ENCODE measurements at places on chromosomes 3 and 15.

DNA sequence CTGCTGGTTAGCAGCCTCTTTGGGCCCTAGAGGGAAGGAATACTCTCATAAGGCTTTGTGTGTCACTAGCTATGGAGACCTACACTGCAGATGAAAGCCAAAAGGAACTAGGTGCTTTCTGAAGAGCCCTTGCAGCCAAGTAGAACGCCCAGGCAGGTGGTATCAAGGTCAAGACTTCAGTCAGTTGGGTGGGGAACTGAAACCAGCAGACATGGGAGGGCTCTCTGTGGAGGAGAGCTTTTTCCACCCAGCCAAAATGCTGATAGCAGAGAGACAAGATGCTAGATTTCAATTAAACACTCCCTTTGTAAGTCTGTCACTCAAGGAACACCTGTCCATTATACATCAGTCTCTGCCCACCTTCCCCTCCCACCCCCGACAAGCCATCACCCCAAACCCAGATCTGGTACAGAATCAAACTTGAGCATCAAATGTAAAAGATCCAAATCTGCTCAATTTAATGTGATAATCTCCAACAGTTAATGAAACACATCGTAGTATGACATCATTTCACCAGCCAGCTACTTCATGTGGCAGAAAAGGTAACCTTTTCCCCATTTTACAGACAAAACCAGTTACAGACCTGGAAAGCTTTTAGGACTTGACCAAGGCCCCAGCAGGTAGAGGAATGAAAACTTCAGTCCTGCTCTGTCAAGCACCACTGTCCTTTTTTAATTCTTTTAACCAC, 14.6 kb downstream of the MRPS25 start:
- no peak for DNase-seq

DNA sequence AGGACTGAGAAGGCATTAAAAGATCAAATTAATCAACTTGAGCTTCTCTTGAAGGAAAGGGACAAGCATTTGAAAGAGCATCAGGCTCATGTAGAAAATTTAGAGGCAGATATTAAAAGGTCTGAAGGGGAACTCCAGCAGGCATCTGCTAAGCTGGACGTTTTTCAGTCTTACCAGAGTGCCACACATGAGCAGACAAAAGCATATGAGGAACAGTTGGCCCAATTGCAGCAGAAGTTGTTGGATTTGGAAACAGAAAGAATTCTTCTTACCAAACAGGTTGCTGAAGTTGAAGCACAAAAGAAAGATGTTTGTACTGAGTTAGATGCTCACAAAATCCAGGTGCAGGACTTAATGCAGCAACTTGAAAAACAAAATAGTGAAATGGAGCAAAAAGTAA, 149.7 kb upstream of the LRRFIP2 start:
- DNase-seq: no peak

DNA sequence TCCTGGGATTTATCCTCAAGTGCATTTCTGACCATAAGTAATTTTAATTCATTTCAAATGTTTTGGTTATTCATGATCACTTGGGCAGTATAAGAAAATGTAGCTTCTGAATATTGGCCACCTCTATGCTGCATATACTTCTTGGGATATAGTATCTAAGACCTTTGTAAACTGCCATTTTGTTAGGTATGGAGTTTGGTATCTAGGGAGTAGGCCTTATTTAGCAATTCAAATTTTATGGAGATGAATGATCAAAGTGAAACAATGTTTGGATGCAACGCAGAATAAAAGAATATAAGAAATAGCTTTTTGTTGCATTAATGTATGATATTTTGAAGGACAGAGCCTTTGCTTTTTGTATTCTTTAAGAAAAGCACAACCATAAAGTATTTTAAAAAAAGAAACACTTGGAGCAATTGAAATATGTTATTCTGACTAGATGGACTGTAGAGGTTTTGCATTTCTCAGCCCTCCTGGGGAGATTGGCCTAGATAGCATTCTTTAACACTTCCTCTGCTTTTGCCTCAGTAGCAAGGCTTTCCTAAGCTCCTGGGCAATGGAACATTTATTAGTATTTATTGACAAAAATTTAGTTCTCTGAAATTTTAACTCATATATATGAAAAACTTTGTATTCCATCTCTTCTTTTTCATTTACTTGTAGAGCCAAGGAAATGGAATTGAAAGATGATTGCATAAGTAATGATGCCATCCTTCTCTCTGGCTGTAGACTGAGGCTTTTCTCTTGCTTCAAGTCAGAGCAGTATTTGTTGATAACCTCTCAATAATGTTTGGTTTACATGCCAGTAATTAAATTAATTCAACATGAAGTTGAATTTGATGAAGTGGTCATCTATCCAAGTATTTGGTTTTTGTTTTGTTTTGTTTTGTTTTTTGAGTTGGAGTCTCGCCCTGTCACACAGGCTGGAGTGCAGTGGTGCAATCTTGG, 61.8 kb upstream of the UTS2B start:
- DNase-seq: no peak

- DNase-seq: peak; percentile 33
Measured at GRCh38 chr15:38059665-38060064, 125.2 kb downstream of the TMCO5A start.

DNA sequence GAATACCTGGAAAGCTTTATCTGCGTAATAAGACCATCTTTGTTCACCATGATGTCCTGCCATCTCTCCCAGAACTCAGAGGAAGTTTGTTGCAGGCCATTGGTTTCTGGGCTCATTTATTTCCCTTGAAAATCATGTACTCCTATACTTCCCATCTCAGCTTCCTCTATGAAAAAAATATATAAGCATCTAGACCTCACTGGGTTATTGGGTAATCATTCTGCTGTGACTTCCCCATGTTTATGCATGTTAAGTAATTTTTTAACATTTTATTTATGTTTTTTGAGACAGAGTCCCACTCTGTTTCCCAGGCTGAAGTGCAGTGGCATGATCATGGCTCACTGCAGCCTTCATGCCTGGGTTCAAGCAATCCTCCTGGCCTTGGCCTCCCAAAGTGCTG, 184.5 kb downstream of the ZPLD1 start:
- no peak for DNase-seq

GRCh38 chr3:142272200-142272891, 47.0 kb upstream of the GK5 start:
- DNase-seq: peak; percentile 76

- DNase-seq: no peak
Measured at GRCh38 chr3:4615750-4616149, 122.6 kb downstream of the ITPR1 start.

DNA sequence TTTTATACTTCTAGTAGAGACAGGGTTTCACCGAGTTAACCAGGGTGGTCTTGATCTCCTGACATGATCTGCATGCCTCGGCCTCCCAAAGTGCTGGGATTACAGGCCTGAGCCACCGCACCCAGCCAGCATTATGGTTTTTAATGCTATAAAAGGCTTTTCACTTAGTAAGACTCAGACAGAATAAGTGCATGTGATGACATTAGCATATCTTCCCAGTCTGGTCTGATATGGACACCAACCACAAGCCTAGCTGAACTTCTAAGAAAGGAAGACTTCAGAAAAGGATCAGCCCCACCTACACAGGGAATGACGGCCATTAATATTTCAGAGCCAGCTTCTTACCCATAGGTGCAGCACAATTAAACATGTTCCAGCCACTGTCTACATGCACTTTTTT, 27.0 kb downstream of the GRK7 start:
- no peak for DNase-seq

GRCh38 chr3:100087198-100087597, 27.1 kb downstream of the FILIP1L start:
- peak; percentile 50 for DNase-seq

DNA sequence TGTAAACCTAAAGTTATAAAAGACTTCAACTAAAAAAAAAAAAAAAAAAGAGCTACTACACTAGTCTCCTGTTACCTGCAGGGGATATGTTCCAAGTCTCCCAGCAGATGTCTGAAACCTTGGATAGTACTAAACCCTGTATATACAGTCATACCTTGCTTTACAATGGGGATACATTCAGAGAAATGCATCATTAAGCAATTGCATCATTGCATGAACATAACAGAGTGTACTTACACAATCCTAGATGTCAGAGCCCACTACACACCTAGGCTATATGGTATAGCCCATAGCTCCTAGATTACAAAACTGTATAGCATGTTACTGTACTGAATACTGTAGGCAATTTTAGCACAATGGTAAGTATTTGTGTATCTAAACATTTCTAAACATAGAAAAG, 119.1 kb downstream of the GMPS start:
- no peak for DNase-seq

DNA sequence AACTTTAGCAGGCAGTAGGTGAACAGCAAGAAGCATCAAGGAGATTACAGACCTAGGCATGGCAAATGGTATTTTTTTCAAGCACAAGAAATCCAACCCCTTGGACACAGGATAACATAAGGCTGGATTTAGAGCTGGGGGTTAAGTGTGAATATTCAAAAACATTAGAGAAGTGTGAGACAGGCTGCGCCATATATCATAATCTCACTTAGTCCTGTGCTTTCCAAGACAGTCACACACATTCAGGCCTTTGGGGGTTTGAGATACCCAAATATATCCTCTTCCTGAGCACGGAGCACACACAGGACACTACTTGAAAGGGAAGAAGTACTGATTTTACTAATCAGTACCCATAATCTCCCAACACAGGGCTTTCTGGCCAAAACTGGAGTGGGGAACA, 83.0 kb upstream of the CLDN18 start:
- DNase-seq: no peak

DNA sequence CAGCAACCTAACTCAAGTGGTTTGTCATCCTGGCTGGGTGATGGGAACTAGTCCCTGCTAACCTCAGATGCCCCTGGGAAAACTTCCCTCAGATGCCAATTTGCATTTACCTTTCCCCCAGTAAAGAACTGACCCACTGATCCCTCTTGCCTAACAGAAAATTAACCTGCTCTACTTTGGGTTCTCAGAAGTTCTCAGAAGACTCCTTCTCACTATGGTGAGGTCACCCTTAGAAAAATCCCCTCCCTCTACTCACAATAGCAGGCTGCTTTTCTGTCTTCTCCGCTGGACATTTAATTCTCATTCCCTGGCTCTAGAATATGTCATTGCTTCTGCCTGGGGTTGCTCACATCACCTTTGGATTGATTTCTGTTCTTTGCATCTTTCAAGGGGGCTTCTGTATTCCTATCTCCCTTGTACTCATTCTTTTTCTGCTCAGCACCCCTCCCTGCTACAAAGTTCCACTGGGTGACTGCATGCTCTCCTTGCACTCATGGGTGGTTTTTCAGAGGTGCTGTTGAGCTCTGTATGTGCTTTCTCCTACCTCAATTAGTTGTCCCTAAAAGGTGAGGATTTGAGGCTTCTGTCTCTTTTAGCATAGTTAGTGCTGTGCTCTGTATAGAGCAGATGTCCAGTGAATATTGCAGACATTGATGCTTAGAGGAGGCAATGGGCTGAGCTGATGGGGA, 869 bp downstream of the PLA1A start:
- no peak for DNase-seq

- no peak for DNase-seq
Measured at GRCh38 chr3:52408466-52408865, 36.4 kb downstream of the SEMA3G start.

- peak; percentile 19 for DNase-seq
Measured at GRCh38 chr3:161038725-161039124, 66.4 kb downstream of the B3GALNT1 start.

- no peak for DNase-seq
Measured at GRCh38 chr3:43966126-43966525, 275.4 kb downstream of the ABHD5 start.

DNA sequence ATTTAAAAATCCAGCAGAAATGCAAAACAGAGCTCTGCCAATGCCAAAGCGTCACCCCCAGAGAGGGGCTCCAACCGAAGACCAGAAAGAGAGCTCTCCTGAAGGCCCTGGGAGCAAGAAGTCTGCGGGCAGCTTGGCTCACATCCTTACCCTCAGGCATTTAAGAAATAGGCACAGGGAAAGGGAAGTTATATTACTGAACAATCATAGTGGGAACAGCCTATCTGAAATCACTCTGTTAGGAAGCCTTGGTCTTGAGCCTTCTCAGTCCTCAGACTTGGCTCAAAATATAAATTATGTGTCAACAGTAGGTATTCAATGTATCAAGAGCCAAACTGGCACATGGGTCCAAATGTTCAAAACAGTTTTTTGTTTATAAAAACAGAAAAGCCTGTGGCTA, 10.3 kb upstream of the PPARG start:
- DNase-seq: no peak

GRCh38 chr3:107117922-107118536, 259.2 kb upstream of the CCDC54 start:
- DNase-seq: peak; percentile 77

- DNase-seq: no peak
Measured at GRCh38 chr3:10469441-10470119, 35.8 kb downstream of the ATP2B2 start.

DNA sequence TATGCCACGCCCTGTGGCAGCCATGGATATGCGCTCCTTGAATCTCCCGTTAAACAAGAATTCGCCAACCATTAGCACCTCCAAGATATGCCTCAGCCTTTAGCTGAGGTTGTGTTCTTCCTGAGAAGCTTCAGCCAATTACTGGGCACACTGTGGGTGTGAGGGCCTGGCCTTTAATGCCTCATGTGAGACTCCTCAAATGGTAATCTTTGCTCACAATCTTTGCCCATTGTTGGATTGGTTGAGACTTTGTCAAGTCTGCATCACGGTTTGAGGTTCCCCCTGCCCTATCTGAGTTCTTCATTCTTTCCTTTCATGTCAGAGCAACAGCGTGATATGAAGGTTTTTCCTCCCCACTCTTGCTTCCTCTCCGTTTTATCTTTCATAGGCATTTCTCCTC, 108.1 kb upstream of the CCDC54 start:
- no peak for DNase-seq

GRCh38 chr3:108085370-108085769, 5.5 kb downstream of the CD47 start:
- no peak for DNase-seq

DNA sequence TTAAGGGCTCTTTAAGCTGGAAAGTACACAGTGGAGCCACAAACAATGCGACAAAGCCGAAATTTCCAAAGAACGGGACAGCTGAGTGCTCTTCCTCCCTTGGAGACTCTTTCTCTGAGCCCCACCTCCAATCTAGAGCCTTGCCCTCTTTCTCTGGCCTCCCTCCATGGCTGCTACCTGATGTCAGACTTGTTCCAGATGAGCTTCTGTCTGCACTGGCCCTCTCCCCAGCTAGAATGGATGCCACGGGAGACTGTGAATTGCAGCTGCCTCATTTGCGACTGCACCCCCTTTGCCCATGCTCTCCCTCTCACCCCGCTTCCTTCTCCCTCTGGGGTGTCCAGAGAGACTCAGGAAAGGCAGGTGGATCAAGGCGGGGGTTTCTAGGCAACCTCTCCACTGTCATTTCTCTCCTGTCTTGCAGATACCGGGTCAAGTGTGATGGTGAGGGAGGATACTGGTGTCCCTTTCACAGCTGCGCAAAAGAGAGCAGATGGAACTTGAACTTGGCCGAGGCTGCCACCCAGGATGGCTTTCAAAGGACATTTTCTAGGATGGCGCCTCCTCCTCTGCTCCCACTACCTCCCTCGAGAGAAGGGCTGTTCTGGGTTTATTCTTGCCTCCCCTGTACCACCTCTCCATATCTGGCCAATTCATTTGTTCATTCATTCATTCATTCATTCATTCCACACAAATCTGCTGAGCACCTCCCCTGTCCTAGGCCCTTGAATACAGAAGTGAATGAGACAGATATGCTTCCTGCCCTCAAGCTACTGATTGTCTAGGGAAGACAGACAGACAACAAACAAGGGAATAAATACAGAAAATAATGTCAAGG, 12.8 kb downstream of the ATP2B2 start:
- no peak for DNase-seq

Data from A172 (cell line).